ENCODE measurements at places on chromosomes 11 and 22.

DNA sequence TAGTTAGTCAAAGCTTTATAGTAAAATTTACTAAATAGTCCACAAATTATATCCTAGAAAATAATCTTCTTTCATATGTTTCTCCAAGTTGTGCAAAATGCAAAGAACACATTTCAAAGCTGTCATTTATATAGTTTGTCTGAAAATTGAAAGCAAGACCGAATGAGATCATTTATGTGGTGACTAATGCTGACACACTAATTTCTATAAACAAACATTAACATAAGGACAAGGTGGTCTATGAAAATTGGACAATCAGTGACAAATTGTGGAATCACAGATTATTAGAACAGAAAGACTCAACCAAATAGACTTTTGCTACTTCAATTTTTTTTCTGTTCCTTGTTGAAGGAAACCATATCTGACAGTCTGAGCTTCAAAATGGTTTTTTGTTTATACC is 1056.1 kb downstream of the LRRC4C start:
- DNase-seq = no peak

- no peak for DNase-seq
Measured at GRCh38 chr11:121520243-121521144, 67.7 kb upstream of the SORL1-AS1 start.

GRCh38 chr22:31106001-31106571 is 1.3 kb downstream of the SELENOM start:
- no peak for DNase-seq

DNA sequence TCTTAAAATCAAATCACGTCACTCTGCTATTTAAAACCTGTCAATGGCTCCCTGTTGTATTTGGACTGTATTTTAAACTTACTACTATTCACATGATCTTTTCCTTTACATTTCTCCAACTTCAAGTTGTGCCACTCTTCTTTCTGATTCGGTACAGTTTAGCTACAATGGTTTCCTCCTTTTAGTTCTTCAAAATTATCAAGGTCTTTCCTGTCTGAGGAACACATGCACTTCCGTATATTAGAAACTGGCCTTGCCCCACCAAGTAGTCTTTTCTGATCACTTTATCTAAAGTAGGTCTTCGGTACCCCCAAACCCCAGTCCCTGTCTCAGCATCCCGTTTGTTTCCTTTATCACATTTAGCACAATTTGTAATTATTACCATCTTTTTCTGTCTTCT is 81.8 kb downstream of the MTMR3 start:
- DNase-seq = no peak

- no peak for DNase-seq
Measured at GRCh38 chr11:16780146-16780545, 41.7 kb downstream of the C11orf58 start.

GRCh38 chr11:10322830-10323792 is 18.2 kb downstream of the ADM start:
- DNase-seq = peak; percentile 44

DNA sequence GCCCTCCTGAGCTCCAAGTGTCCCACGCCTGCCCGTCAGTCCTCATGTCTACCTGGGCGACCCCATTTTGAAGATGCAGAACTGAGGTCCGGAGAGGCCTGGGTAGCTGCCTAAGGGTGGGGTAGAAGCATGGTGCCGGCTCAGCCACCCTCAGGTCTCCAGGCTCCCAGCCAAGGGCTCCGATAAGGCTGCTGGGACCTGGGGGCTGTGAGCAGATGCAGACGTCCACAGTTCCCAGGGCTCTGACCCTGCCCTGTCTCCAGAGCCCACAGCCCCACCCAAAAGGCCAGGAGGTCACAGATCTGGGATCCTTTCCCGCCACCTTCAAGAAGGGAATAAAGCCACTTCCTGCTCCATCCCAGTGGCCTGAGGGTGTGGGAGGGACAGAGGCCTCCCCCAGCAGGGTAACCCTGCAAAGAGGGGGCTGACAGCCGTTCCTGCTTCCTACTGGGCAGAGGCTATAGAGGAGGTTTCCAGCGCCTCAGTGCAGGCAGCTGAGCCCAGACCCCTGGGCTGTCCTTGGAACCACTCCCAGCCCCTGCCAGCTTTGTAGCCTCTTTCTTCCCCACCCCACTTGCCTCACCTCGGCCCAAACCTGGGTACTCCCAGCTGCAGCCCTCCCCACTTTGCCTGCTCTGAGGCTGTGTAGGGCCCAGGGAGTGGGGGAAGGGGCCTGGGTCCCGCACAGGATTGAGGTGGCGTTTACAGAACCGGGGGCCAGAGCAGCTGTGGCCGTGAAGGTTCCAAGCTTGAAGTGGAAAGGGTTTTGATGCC is 85.5 kb downstream of the CDKN1C start:
- no peak for DNase-seq

- DNase-seq = no peak
Measured at GRCh38 chr22:29270475-29271271, 2.6 kb downstream of the EWSR1 start.

GRCh38 chr11:72045849-72046248 is 34.5 kb downstream of the NUMA1 start:
- DNase-seq = no peak

DNA sequence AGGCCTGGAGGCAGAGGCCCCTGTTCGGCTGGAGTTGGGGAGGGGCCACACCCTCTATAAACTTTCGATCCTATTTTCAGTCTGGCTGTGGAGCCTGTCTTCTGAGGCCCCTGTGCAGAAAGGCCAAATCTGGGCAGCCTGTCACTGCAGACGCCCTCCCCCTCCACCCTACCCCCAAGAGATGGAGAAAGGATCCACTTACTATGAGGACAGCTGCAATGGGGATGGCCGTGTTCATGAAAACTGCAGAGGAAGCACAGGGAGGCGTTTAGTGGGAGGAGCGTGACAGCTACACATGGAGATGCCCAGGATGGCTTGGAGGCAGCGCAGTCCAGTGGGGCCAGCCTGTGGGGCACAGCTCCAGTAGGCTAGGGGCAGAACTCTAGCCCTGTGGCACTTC is 43.5 kb upstream of the KCNJ11 start:
- no peak for DNase-seq

DNA sequence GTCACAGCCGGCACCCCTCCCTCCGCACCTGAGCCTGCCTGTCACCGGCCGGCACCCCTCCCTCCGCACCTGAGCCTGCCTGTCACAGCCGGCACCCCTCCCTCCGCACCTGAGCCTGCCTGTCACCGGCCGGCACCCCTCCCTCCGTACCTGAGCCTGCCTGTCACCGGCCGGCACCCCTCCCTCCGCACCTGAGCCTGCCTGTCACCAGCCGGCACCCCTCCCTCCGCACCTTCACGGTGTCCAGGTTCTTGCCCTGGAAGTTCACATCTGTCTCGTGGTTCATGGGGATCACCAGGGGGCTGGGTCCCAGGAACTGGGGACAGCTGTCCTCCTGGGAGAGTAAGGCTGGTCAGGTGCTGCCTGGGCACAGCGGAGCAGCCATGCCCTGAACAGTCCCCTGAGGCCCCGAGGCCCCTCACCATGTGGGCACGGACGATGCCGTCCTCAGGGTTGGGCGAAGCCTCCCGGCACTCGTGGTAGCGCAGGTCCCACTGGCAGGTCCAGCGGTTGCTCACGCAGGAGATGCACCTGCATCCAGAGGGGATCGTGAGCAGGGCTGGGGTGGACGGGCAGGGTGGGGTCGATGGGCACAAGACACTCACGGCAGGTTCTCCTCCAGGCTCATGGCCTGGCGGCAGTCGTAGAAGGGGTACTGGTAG is 15.5 kb upstream of the MAPK11 start:
- DNase-seq = no peak
